NCI-H1105 treated with DMSO at 0.1 percent for 48 hours (cell line): ENCODE measurements at places on chromosomes 13 and 19.

GRCh38 chr13:113224486-113224885 lies 15.1 kb downstream of the CUL4A start:
- peak; percentile 18 for DNase-seq

- no peak for DNase-seq
Measured at GRCh38 chr13:108433976-108434755, 164.6 kb downstream of the TNFSF13B start.

- no peak for DNase-seq
Measured at GRCh38 chr19:35641515-35642151, at the start of gene ETV2. Gene ETV2 (plus strand): TSS chr19:35641745. CDS start chr19:35642461, 716 bp downstream.

GRCh38 chr19:1130771-1131717 lies 27.2 kb downstream of the GPX4 start:
- DNase-seq, result no peak

DNA sequence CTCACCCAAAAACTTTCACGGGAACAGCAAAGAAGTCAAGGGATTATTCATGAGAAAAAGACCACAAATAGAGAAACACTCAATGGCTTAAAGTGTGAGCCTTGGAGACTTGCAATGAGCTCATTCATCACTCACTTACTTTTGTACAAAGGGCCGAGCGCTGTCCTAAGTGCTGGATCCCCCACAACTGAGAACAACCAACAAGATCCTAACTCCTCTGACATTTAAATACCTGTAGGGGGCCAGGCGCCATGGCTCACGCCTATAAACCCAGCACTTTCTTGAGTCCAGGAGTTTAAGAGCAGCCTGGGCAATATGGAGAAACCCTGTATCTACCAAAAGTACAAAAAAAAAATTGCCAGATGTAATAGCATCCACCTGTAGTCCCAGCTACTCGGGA lies 29.4 kb upstream of the ZNF507 start:
- no peak for DNase-seq

DNA sequence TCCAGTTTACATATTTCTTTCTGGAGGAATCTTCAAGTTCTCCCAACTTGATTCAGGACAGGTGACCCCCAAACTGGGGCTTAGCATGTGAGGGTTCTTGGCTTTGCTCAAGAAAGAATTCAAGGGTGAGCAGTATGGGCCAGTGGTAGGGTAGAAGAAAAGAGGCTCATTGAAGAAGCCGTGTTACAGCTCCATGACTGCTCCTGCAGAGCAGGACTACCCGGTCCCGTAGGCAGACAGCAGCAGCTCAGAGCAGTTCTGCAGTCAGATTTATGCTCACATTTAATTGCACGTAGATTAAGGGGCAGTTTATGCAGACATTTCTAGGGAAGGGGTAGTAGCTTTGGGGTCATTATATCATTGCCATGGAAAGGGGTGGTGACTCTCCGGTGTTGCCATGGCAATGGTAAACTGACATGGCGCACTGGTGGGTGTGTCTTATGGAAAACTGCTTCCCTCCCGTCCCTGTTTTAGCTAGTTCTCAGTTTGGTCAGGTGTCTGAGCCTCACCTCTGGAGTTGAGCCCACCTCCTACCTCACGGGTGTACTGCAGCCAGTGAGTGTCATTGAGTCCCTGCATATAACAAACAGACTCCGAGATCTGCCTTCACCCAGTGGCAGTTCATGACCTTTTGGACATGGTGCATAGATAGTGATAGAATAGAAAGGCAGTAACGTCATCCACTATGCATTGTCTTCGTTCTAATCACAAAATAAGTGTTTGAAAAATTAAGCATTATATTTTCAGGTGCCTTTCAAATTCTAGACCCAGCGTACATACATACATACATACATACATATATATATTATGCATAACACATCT lies 16.0 kb upstream of the ZNF792 start:
- no peak for DNase-seq

DNA sequence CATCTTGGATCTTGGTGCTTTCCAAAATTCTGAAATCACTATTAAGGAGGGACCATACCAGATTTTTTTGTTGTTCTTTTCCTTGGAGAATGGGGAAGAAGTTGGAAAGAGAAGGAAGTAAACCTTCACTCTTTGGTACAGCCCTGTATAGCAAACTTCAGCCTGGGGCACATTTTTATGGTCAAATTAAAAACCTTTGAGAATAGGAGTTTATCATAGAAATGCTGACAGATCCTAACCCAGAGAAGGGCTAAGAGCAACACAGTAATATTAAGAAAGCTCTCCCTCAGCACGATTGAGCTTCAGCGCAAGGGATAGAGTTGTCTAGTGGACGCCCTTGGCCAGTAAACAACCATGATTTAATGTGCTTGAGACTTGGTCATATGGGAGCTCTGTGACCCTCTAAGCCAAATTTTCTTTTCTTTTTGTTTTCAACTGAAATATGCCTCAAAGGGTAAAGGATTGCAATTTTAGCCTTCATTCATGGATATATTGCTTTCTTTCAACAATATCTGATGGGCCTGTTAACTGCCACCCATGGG lies 294.3 kb upstream of the MAB21L1 start:
- no peak for DNase-seq

GRCh38 chr13:113545931-113546516 lies 38.5 kb upstream of the TFDP1 start:
- no peak for DNase-seq

DNA sequence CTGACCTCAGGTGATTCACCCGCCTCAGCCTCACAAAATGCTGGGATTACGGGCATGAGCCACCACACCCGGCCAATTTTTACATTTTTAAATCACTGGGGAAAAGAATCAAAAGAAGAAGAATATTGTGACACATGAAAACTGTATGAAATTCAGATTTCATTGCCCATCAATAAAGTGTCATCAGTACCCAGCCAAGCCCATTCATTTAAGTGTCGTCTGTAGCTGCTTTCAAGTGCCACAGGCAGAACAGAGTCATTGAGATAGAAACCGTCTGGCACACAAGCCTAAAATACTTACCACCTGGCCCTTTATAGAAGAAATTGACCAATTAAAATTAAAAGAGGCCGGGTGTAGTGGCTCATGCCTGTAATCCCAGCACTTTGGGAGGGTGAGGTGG lies 15.3 kb downstream of the COLGALT1 start:
- peak; percentile 7 for DNase-seq

- no peak for DNase-seq
Measured at GRCh38 chr13:101618440-101619187, 166.1 kb downstream of the ITGBL1 start.

- peak; percentile 81 for DNase-seq
Measured at GRCh38 chr13:52454459-52454819, 839 bp upstream of the CKAP2 start.

- DNase-seq, result no peak
Measured at GRCh38 chr13:93029536-93029935, 197.1 kb upstream of the GPC6 start.

DNA sequence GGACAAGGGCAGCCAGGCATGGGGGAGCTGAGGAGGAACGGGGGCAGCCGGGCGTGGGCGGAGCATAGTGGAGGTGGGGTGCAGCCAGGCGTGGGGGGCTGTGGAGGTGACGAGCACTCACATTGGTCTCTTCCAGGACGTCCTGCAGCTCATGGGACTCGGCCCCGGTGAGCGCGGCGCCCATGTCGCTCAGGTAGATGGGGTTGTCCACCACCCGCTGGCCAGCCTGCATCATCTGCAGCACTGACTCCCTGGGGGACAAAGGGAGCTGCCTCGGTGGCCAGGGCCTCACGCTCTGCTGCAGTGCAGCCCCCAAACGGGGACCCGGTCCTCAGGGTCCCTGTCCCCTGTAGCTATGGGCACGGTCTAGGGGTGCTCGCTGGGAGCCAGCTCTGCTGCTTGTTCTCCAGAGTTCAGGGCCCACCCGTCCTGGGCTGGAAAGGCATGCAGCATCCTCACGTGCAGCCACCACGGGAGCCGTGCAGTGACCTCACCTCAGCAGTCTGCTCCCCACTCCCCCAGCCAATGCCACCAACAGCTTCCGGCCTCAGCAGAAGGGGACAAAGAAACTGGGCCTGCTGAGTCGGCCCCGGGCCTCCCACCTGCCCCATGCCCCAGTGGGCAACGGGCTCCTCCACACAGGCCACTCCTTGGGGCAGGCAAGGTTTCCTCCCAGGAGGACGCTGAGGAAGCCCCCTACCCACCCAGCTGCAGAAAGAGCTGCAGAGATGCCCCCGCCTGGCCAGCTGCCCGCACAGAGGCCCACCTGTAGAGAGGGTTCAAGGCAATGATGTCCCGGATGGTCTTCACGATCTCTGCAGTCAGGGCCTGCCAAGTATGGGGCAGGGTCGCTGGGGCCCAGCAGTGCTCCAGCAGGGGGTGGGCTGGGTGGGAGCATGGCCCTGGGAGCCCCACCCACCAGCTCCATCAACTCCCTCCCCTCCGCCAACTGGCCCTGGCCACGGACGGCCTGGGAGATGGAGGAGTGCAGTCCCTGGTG lies 12.1 kb downstream of the LONP1 start:
- no peak for DNase-seq

DNA sequence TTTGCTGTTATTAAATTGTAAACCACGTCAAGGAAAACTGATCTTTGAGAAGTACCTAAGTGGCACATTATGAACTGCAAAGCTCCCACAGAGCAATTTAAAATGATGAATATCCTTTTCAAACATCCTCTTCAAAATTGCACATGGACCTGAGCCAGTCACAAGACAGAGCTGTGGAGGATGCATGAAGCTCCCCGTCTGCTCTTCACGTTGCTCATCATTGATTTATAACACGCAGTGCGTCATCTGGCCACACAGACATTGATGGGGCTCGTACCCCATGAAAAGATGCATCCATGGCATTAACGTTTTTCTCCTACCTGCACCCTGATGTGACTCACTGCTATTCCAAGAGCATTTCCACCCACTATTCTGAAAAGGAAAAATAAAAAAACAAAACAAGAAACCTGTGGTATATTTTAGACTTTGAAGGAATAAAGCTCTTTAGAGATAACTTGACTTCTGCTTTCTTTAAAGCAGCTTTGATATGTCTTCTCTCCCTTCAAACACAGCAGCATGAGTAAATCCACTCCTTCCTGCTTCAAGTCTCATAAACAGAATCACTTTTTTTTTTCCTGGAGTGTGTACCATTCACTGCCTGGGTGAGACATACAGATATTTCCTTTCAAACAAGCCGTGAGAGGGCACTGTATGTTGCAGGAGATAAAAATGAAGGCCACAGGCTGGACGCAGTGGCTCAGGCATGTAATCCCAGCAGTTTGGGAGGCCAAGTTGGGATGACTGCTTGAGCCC lies 7.2 kb upstream of the SERTM1 start:
- DNase-seq, result peak; percentile 2

GRCh38 chr13:37481011-37481884 lies 117.3 kb downstream of the POSTN start:
- peak; percentile 59 for DNase-seq

DNA sequence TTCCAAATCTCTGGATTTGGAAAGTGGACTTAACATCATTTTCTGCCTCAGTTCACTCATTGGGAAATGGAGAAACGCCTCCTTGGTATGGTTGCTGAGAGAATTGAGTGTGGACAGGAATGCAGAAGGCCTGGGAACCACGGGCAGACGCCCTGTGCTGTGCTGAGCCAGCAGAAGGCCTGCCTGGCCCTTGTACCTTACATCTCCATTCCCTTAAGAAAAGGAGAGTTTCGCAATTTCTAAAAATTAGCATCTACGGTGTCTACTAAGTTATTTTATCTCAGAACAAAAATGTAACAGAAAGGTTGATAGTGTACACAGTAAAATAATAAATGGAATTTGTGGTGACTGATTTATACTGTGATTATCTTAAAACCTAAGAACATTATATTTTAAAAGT lies 78.7 kb downstream of the IPO5 start:
- no peak for DNase-seq

DNA sequence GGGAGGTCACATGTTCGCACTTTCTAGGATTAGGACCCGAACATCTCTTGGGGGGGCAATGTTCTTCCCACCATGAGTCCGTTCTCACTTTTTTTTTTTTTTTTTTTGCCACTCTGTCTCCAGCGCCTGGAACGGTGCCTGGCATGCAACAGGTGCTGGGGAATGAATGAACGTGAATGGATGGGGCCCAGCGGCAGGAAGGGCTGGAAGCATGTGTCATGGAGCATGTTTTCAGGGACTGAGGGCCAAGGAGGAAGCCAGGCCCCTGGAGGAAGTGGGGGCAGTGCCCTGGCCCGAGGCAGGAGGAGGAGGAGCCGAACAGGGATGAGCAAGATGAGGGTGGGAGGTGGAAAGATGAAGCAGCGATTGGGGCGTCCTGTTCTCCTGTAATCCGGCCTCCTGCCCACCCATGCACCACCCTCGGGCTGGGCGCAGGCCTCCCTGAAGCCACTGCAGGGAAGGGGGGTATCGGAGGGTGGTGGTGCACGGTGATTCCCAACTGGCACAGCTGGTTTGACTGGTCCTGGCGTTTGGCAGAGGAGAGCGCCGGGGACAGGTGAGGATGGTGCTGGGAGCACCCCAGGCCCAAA lies 8.8 kb upstream of the SULT2B1 start:
- DNase-seq, result no peak

GRCh38 chr19:13492128-13492527 lies 14.2 kb downstream of the CACNA1A start:
- DNase-seq, result no peak

- no peak for DNase-seq
Measured at GRCh38 chr19:13885826-13886365, 9.0 kb downstream of the NANOS3 start.

DNA sequence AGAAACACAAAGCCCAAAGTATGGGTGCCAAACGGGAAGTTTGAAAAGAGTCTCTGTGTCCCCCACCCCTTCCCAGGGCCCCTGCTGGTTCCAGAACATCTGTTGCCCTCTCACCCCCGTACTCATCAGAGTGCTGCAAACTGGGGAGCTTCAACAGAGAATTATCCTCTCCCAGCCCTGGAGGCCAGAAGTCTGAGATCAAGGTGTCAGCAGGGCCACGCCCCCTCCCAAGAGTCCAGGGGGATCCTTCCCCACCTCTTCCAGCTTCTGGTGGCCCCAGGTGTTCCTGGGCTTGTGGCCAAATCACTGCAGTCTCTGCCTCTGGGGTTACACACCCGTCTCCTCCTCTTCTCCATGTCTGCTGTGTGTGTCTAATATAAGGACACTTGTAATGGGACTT lies 183.4 kb downstream of the PTPRS start:
- no peak for DNase-seq

- no peak for DNase-seq
Measured at GRCh38 chr19:34118879-34119748, 53.2 kb upstream of the LSM14A start.

DNA sequence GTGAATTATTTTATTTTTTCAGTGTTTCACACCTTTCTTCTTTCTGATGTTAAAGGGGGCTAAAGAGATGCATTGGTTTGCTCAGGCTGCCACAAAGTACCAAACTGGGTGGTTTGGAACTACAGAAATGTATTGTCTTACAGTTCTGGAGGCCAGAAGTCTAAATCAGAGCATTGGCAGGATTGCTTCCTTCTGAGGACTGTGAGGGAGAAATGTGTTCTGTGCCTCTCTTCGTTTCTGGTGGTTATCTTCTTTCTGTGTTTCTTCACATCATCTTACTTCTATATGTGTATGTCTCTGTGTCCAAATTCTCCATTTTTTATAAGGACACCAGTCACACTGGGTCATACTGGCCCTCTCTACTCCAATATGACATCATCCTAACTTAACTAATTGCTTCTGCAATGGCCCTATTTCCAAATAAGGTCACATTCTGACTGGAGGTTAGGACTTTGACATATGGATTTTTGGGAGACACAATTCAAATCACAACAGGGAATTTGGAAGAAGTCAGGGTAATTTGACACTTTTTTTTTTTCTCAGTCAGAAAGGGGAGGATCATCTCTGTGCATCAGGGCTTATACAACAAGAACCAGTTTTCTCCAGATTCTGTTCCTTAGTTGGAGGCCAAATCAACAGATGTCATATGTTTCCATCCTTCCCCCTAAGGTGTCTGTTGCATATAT lies 188.2 kb downstream of the KCNRG start:
- DNase-seq, result no peak
